ENCODE measurements at places on chromosomes 16 and 17.

DNA sequence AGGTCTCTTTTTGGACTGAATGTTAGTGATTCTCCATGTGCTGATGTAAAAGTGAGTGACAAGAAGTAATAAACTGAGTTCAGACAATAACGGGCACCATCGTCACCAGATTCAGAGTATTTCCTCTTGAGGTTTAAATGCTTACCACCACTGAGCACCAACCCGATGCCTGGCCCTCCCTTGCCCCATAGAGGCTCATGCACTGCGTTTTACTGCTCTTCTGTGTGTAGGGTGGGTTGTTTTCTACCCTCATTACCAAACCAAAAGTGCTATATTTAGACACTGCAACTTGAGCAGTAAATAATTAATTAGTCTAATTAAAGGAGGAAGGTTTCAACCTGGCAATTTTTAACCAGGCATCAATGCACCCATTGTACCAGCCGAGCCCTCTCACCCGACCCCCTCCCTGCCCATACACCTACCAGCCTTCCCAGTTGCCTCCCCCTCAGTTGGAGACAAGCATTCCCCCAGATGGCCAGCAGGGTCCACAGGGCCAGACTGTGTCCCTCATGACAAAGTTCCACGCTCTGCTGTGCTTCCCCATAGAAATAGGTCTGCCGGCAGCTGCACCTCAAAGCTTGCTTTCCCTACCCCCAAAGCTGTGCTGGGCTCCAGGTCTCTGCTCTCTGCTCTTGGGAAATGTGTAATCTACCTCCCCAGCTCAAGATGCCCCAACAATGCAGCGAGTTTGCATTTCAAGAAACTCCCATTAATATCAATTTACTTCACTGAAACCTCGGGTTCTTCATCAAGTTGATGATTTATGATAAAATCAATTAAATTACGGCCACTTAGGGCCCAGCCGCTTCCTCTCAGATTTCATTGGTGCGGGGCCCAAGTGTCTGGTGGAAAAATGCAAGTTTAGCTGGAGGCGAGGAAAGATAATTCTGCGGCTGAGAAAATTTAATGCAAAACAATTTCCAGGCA lies 16.0 kb downstream of the HOXB4 start:
- DNase-seq: no peak

DNA sequence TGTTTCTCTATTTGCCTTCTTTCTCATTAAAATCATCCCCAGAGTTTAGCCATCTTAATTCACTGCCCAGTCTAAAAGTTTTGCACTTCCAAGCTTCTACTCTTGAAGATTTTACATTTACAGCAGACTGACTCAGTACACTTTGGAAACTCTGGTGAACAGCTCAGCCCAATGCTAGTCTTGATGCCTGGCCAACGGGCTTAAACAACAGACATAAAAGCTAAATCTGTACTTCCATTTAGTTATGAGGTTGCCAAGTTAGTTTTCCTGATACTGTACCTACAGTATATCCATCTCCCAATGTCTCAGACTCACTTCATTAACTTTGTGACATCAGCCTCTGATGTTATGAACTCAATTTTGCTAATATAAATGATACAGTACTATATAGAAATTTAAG lies 891.8 kb upstream of the SOX9 start:
- DNase-seq: no peak

DNA sequence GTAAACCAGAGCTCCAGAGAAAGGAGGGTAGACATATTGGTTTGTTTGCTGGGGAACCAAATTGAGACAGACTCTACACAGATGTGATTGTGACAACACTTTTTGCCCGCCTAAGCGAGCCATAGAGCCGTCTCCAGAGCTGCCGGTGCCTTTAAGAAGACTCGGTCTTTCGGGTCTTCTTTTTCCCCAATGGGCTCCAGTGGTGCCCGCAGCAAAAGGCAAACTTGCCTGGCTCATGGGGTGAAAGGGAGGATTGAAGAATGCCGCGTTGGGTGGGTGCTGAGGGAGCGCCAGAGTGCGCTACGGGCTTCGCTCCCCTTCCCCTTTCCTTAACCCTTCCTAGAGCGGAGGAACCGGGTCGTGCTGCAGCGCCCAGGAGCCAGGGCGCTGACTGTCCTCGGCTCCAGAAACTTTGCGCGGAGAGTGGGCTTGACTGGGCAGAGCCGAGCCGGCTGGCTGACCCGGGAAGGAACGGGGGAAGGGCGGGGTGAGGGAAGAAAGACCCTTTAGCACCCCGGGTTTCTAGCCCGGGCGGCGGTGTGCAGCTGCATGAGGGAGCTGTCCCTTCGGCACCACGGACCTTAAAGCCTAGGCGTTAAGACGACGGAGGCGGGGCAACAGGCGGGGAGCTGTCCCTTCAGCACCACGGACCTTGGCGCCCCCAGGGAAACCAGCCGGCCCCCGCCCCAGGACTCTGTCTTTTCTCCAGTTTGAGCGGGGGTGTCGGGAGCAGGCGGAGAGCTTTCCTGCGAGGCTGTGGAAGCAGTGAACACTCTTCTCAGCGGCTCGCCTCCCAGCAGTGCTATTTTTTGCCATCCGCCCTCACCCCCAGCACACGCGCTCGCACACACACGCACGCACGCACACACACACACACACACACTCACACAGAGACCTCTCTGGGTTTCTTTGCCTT lies at the start of gene CACNG3:
TSS of gene CACNG3 (plus strand) at position 880 of the 916 bp plus-strand sequence. CDS start 420 bp downstream, outside the sequence.
- peak; percentile 23 for DNase-seq

DNA sequence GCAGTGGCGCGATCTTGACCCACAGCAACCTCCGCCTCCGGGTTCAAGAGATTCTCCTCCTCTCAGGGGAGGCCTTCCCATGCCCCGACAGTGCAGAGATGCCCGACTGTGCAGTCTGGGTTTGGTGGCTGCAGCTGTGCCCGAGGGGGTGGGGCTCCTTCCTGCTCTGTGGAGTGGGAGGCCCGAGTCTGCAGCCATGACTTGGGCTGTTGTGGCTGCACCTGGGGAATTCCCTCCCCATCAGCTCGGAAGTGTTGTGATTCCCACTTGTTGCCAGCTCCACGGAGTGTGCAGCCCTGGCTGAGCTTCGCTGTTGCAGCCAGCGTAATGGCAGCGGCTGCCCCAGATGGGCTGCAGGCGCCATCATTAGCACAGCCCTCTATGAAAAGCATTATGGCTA lies 66.4 kb upstream of the SMIM36 start:
- no peak for DNase-seq

DNA sequence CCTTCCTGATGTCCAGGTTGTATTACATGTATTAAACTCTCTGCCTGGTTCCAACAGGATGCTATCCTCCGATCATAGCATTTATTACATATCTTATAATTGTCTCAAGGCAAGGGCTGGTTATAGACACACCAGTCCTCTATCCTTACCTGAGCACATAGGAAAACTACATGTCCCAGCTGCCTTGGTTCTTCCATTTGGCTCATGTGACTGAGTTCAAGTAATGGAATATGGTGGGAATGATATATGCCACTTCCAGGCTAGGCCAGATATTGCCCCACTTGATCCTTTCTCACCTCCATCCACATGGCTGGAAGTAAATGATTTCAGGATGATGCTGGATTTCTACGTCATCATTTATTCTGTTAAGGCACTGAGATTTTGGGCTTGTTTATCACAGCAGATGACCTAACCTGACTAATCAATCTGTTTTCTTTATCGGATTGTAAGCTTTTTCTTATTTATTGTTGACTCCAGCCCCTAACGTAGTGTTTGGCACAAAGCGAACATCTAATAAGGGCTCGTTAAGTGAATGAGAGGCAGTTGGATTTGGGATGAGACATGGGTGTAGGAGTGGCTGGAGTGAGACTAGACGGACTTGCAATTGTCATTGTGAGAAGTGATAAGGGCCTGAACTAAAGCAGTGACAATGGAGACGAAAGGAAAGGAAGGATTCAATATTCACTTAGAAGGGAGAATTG lies 8.2 kb upstream of the SHISA9 start:
- DNase-seq: no peak

GRCh38 chr17:70446446-70446845 lies 277.1 kb downstream of the KCNJ2 start:
- DNase-seq: no peak

DNA sequence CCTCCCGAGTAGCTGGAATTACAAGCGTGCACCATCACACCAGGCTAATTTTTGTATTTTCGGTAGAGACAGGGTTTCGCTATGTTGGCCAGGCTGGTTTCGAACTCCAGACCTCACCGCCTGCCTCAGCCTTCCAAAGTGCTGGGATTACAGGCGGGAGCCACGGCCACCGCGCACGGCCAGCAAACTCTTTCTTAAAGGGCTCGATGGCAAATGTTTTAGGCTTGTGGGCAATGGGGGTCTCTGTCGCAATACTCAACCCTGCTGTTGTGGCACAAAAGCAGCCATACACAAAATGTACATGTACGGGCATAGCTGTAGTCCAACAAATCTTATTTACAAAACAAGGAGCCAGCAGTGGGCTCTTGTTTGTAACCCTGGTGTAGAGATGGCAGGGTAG lies 18.4 kb downstream of the PARN start:
- DNase-seq: no peak

DNA sequence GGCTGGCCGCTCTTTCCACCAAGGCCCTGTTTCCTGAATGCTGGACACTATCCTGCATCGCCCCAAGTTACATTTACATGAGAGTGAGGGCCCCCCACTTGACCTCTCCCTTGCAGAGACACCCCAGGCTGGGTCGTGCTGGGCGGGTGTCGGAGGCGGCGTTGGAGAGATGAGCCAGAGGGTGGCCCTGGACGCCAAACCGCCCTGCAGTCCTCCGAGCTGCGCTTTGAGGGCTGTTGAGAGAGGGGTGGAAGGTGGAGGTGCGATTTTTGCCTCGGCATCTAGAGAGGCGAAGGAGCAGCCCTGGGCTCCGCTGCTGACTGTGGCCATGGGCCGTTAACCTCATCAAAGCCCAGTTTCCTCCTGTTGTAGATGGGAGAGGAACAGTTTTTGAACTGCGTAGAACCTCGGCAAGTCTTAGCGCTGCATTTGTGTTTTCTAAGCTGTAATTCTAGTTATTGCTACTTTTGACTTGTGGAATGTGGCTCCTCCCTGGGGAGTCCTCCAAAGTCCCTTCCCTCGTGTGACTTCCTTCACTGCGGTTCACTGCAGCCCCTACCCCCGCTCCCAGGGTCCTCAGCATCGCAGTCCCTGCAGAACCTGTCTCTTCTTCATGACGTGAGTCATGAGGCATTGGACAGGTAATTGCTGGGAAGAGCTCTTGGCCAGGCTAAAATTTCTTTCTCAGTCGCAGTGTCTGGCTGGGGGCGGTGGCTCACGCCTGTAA lies 986 bp upstream of the ELOB start:
- no peak for DNase-seq

GRCh38 chr16:73176577-73177013 lies 128.7 kb upstream of the ZFHX3 start:
- peak; percentile 45 for DNase-seq

DNA sequence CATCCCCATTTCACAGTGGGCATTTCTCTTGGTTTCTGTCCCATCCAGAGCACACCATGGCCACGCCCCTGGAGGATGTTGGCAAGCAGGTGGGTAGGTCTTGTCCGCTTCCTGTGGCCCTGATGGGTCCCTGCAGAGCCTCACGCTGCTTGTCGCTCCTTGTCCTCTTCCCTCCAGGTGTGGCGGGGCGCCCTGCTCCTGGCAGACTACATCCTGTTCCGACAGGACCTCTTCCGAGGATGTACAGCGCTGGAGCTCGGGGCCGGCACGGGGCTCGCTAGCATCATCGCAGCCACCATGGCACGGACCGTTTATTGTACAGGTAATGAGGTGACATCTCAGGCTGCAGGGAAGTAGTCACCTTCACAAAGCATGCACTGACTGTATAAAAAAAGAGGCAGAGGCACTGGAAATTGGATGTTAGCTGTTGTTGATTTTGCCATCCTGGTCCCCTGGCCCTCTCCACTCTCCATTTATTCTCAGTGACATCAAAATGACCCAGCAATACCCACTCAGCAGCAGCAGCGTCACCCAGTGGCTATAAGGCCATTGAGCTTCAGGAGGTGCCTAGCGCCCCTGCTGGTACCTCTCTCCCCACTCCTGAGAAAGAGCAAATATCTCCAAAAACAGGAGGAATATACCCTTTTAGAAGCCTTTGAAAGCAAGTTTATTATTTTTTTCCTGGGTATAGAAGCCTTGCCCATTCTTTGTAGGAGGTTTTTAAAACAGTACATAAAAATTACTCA lies 13.7 kb downstream of the METTL22 start:
- no peak for DNase-seq

- no peak for DNase-seq
Measured at GRCh38 chr16:21684199-21684598, 20.4 kb downstream of the OTOA start.

DNA sequence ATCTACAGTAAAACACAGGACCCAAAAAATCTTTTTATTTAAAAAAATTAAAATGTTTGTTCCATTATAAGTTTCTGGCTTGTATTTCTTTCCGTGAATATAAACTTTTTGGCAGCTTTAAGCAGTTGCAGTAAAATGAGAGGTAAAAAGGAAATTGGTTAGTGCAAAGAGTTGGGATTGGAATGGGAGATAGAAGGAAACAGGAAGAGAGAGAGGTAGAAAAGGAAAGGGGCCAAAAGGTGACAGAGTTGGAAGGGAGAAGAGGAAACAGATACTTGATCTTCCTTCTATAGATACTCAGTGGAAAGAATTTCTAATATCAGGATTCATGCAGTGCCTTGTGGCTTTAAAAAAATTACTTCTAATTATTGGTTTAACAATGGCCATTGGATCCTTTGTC lies 63.5 kb downstream of the NQO1 start:
- no peak for DNase-seq

- no peak for DNase-seq
Measured at GRCh38 chr17:41522301-41523224, 3.9 kb upstream of the KRT15 start.

DNA sequence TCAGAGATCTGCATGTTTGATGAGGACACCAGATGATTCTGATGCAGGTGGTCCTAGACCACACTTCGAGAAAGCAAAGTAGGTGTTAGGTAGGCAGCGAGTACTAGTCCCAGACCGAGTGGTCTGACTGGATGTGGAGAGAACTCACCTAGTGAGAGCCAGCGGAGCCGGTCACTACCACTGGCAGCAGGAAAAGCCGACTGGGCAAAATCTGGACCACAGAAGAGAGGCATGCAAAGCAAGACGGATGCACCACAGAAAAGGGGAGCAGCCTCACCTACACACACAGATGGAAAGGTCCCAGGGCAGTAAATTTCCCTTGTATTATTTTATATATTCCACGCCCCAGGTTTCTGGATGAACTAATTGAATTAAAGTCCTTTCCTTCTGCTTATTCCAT lies 13.5 kb downstream of the COX10 start:
- DNase-seq: no peak

GRCh38 chr16:86827521-86827920 lies 249.2 kb downstream of the FOXL1 start:
- DNase-seq: no peak

- DNase-seq: peak; percentile 13
Measured at GRCh38 chr17:28744972-28745785, 1.4 kb downstream of the TRAF4 start.

- DNase-seq: no peak
Measured at GRCh38 chr17:82023447-82024241, 539 bp downstream of the LRRC45 start.

DNA sequence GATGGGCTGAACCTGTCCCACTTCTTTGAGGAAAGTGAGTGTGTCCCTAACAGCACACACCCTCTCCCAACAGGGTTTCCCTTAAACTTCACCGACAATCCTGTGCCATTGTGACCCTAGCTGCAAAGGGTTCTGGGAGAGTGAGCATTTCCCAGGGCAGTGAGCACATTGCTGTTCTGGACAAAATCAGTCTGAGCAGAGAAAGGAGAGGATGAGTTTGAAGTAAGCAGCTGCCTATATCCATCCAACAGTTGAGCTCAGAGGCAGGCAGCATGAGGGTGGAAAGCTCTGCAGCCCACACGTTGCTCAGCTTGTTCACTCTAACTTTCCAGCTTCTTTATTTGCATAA lies 296.5 kb upstream of the MAF start:
- no peak for DNase-seq

All from retinal pigment epithelial cell (primary cell).